ENCODE measurements at places on chromosomes 1 and 21. TPM values are rescaled to one million over a fixed set of nuclear protein-coding genes. Genes with fewer than 3 reads are reported as not detected.

OR6N1 gene
- polyA plus RNA-seq: not detected

LIN28A gene
- not detected for polyA plus RNA-seq

PTGER3 gene
- polyA plus RNA-seq: 16.0 TPM

SCNM1 gene
- 49.5 TPM for polyA plus RNA-seq

BLACAT1 gene
- polyA plus RNA-seq: 0.03 TPM

DNA sequence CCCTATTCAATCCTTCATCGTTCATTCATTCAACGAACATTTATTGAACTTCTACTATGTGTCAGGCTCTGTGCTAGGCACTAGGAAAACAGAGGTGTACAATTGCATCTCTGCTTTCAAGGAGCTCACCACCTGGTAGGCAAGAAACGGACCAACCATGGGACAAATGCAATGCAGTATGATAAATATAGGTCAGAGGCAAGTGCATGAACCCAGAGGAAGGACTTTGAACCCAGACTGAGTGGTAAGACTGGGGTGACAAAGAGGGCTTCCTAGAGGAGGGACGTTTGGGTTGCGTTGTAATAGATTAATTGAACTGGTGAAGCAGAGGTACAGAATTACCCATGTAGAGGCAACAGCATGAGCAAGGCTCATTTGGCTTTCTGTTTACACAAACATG is 16.4 kb downstream of the CD2 start:
- no peak for DNase-seq

DNA sequence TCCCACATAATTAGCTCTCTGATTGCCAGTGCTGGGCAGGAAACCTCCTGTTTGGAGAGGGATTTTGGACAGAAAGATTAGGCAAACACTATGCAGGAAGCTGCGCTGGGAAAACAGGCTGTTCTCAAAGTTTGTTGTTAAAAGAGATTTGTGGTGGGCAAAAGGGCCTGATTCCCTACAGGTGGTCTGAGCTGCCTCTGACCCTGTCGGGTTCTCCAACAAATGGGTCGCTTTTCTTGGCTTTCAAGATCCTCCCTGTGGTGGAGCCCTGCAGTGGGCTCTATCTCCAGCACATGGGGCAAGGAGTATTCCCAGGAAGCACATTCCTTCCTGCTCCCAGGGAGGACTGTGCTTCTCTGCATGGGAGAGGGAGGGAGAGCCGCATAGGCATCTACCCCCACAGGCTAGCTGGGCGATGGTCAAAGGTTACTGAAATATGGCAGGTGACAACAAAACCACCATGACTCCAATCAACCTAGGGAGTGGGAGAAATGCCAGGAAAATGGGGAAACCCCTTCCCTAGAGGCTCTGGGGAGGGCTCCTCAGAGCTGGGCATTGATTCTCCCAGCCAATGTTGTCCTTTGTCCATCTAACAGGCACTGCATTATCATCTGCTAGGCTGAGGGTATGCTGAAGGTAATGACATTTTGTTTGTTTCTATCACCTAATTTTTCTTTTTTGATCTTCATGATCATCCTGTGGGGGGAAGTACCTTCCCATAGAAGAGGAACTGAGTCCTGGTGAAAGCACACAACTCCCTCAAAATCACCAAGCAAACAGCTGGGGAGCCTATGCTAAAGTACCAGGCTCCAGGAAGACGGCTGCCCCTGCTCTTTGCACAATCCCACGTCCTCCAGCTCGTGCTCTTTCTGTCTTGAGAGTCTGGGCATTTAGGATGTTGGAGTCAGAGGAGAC is 85.3 kb downstream of the PLXNA2 start:
- DNase-seq: no peak

DNA sequence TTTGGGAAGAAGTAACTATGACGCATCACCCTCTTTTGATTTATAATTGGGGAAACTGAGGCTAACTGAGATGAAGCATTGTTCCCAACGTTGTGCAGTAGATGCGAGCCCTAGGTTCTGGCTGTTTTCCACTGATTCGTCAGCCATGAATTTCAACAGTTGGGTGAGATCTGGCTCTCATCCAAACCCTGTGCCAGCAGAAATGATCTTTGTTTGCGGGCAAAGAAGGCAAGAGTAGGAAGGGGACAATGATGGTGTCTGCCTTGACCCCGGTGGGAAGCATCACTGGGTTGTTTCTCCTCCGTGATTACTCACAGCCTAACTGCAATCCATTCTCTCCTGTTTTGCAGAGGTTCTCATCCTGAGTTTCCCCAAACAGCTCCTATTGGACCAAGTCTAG is 142.3 kb downstream of the MIS18A start:
- no peak for DNase-seq

- DNase-seq: no peak
These were observed 155.7 kb downstream of the TM2D1 start for GRCh38 chr1:61569303-61569621.

GRCh38 chr21:15247613-15248012 is 182.8 kb upstream of the NRIP1 start:
- no peak for DNase-seq

DNA sequence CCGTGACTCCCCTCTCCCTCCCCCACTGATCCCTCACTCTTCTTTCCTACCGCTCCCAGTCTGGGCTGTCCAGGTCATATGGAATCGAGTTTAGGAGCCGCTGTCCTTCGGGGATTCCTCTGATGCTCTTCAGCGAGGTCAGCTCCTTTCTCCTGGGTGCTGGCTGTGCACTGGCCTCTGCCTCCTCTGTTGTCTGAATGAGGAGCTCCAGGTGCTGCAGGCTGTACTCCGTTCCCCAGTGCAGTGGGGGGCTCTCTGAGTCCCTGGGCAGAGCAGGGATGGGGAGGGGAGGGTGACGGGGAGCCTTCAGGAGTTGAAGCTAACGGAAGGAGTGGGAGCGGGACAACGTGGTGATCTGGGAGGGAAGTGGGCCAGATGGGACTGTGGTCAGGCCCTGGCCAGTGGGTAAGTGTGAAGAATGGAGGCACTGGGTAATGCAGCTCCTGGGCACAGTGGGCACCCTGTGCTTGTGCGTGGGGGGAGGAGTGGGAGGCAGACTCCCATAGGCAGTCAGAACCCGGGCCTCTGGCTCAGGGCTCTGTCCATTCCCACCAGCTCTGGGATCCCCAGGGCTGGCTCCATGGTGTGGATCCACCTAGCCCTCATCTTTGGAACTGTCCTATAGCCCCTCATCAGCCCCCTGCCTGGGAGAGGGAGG is 59.5 kb upstream of the TLR5 start:
- no peak for DNase-seq

DNA sequence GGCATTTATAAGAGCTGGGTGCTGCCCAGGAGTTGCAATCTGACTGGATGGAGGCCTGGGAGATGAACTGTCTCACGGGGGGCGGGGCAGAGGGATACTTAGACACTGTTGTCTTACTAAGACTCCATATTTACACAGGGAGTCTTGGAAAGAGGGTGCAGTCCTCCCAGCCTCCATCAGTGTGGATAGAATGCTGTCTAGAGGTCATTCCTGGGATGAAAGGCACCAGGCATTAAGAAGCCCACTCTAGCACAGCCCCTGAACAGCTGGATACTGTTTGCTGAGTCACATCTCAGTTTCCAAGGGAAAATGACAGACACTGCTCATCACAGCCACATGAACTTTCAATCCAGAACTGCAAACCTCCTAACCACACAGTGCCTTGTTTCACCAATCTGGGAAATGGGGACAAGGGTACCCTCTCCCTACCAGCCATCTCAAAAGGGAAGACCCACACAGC is 43.3 kb downstream of the SSBP3 start:
- DNase-seq: no peak

- no peak for DNase-seq
These were observed 465 bp upstream of the CFHR3 start for GRCh38 chr1:196774175-196774574.

DNA sequence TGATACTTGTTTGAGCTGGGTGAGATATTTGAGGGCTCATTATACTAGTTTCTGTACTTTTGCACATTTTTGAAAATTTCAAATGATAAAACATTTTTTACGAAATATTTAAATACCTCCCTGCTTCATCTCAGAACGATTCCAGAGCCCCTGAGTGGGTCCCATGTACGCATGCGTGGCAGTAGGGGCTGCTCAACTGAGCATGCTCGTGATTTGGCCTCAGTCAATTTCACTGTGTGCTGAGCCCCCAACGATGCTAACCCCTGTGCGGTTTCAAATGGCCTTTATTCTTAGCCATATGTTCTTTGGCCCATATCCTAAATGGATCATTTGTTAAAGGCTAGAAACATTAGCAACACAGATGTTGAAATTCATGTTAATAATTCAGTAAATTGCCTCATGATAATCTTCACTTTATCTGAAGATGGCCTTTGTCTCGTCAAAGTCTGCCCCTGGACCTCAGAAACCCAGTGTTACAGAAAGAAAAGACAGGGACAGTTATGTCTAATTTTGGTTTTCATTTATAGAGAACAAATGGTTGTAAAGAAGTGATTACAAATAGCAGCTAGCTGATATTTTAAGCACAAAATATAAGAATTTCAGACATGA is 108.2 kb downstream of the MRPS6 start:
- DNase-seq: no peak

DNA sequence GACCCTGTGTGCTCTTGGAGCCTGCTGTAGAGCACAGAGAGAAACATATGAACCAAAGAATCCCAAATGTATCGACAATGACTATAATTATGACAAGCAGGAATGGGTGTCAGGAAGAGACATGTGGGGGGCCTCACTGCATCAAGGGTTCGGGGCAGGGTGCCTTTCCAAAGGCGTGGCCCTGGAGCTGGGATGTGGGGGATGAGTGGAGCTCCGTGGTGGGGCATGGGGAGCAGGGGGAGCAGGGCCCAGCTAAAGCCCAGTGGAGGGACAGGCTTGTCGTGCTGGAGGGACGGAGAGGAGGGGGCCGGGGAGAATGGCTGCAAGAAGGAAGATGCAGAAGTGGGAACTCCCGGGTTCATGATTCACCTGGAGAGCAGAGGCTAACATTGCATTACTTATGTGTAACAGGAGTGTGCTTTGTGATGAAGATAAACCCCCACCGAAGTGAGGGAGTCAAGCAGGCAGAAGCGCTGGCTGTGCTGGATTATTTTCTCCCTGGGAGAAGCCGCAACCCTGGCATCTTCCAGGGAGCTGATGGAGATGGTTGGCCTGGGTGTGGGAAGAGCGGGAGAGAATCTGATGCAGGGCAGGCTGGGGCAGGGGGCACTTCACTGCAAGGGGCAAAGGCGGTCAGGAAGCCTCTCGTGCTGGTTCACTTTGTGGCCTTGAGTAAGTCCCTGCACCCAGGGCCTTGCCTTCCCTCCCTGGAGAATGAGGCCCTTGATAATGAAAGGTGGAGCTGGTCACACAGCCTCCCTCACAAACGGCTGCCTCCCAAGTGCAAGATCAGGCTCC is 124.6 kb upstream of the RUNX3 start:
- DNase-seq: no peak

- no peak for DNase-seq
These were observed 144.2 kb downstream of the PTPRU start for GRCh38 chr1:29380532-29380931.

All from urinary bladder (tissue), 4 donors.